ENCODE measurements at places on chromosomes 3 and 15. TPM values are rescaled to one million over a fixed set of nuclear protein-coding genes. Genes with fewer than 3 reads are reported as not detected.
A peak's percentile ranks its signal among the peaks of the same experiment; 100 is the strongest.

DNA sequence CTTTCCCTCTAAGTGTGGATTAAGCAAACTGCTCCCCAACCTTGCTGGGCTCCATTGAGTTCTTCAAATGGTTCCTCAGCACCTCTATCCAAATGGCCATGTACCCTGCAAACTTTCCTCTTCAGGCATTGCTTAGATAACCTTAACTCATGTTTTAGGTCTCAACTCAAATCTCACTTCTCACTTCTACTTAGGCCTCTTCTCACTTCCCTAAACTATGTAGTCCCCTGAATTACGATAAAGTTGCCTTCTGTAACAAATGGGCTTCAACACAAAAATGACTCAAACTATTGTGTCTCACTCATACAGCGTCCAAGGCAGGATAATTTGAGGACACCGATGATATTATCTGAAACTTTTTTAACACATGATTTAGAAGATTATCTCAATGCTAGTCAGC is 62.4 kb upstream of the STAC start:
- no peak for DNase-seq

DNA sequence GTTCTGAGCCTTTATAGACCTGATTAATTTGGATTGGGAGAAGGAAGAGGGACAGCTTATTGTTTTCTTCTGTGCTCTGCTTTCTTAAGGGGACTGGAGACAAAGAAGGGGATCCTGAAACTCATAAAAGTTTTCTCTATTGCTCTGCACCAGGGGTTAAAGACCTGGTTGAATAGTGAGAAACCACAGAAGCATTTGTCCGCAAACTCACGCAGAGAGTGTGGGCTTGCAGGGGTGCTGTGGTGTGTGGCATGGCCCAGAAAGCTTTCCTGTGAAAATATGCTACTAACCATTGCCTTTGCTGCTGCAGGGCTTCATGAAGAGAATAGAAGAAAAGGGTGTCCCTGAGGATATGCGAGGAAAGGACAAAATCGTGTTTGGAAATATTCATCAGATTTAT is 73.1 kb upstream of the UMPS start:
- DNase-seq, result no peak

DNA sequence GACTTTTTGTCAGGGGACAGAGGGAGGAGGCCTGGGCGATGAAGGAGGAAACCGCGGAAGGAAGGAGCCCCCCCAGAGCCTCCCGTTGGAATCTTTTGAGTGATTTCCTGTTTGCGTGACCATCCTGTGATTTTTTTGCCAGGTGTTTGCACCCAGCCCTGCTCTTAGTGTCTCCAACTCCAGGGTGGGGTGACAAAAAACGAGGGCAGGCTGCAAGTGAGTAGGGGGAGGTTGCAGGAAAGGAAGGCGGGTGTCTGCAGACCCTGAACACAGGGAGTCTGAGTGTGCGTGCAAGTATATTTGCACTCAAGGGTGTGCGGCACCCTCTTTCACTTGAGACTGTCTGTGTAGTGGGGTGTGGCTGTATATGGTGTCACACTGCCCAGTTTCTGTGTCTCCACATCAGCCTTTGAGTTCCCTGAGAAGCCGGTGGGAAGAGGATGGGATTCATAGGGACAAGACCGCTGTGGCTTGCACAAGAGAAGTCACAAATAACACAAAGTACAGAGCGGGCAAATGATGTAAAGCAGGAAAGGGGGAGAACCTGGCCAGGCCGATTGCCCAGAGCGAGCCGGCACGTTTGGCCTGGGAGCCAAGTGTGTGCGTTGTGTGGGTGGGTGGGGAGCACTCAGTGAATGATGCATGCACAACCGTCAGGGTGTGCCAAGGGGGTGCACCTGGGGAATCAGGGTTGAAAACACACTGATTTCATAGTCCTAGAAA is 6.6 kb downstream of the ISLR2 start:
- no peak for DNase-seq

- peak; percentile 58 for DNase-seq
Measured at GRCh38 chr15:61155741-61156700, 73.1 kb downstream of the RORA start.

DNA sequence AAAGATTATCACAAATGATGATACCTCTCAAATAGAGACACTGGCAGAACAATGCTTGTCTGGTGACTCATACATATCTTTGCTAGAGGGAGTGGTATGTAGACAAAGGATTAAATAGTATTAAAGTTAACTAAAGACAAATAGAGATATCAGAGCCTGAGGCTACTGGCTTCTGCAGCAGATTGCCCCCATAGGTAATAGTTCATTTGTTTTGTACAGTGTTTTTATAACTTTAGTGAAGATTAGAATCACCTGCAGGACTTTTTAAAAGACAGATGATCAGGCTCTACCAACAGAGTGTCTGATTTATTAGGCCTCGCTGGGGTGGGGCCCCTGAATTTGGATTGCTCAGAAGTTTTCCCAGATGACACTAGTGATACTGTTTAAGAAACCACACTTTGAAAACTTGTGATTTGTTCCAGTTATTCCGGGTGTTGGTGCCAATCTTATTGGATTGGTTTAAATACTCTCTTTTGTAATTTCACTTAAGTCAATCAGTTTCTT is 96.4 kb downstream of the NAALADL2 start:
- no peak for DNase-seq

- DNase-seq, result no peak
Measured at GRCh38 chr3:70970952-70971351, 612.6 kb downstream of the FOXP1 start.

- no peak for DNase-seq
Measured at GRCh38 chr3:56025326-56025725, 442.9 kb downstream of the ERC2 start.

DNA sequence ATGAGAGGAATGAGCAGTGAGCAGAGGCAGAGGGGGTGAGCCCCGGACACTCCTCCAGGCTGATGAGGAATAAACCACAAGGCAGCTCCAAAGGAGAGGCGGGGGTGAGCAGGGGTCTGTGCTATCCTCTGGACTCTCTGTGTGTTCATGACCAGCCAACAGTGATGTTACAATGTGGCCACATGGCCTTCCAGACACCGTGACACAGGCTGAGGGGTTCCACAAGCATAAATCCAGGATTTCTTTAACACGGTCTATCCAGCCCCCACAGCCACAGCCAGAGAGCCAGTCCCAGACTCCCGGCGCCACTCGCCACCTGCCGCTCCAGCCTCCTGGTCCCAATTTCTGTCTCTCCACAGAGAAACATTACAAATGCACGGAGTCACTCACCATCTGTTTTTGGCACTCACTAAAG is 24.4 kb downstream of the XXYLT1 start:
- DNase-seq, result peak; percentile 2

GRCh38 chr3:172559020-172559419 is 35.8 kb upstream of the TNFSF10 start:
- peak; percentile 37 for DNase-seq

DNA sequence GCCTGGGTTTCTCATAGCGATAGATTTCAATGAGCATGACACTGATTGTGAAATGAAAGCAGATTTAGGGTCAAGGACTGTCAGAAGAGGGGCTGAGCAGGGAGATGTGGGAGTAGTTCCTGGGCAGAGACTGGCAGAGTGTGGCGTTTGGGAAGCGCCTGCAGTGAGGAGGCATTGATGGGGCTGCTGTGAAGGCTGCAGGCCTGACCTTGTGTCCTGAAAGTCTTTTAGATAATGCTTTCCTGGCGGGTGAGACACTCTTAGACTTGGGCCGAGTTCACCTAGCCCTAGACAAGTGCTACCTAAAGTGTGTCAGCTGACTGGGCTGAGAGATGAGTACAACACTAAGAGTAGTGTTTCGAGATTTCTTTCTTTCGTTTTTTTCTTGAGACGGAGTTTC is 20.7 kb downstream of the USP13 start:
- no peak for DNase-seq

- DNase-seq, result no peak
Measured at GRCh38 chr3:14921811-14922705, 25.3 kb upstream of the NR2C2 start.

- DNase-seq, result no peak
Measured at GRCh38 chr3:169869484-169870220, at the start of gene LRRC31. TSS of gene LRRC31 (minus strand) at chr3:169869935. CDS start at chr3:169869807, 128 bp downstream.

GRCh38 chr3:19264424-19264823 is 116.1 kb downstream of the KCNH8 start:
- DNase-seq, result no peak

DNA sequence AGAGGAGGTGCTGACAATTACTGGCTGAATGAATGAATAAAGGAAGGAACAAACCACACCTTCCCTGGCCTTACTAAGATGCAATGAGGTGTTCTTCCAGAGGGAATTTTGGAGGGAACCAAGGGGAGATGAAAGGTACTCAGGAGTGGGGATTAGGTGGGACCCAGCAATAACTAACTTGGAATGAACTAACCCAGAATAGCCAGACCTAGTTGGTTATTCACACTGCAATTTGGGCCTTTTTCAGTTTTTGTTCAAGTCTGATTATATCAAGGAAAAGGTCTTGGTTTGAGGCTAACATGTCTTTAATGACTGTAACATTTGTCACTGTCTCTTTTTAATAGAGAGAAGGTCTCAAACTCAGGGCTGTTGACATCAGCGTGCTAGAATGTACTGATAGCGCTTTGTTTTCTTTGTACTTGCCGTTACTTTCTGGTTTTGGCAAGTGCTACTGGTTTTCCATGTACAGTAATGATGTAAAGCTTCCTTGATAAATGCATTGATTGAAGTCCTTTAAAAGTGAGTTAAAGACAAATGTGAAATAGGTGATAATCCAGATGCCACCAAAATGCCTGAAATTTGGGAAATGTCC is 3.2 kb upstream of the PLXND1 start:
- DNase-seq, result no peak

GRCh38 chr3:47713655-47714054 is 68.0 kb downstream of the SMARCC1 start:
- no peak for DNase-seq

GRCh38 chr3:27253831-27254230 is 115.4 kb downstream of the NEK10 start:
- DNase-seq, result no peak

- no peak for DNase-seq
Measured at GRCh38 chr3:9897408-9898372, 5.0 kb upstream of the IL17RE start.

GRCh38 chr15:41161736-41162135 is 45.7 kb upstream of the INO80 start:
- no peak for DNase-seq

GRCh38 chr3:194133661-194134230 is 2.2 kb upstream of the HES1 start:
- DNase-seq, result peak; percentile 75

GRCh38 chr3:99878005-99878404 is 60.3 kb downstream of the CMSS1 start:
- DNase-seq, result no peak

DNA sequence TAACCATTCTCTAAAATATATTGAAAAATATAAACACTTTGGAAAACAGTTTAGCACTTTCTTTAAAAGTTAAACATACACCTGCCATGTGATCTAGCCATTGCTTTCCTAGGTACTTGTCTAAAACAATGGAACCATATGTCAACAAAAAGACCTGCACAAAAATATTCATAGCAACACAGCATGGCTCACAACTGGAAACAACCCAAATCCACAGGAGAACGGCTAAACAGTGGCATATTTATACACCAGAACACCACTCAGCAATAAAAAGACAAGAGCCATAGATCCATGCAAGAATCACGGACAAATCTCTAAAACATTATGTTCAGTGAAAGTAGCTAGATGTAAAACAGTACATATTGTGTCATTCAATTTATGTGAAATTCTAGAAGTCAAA is 221.3 kb upstream of the UBE2E2 start:
- DNase-seq, result no peak

DNA sequence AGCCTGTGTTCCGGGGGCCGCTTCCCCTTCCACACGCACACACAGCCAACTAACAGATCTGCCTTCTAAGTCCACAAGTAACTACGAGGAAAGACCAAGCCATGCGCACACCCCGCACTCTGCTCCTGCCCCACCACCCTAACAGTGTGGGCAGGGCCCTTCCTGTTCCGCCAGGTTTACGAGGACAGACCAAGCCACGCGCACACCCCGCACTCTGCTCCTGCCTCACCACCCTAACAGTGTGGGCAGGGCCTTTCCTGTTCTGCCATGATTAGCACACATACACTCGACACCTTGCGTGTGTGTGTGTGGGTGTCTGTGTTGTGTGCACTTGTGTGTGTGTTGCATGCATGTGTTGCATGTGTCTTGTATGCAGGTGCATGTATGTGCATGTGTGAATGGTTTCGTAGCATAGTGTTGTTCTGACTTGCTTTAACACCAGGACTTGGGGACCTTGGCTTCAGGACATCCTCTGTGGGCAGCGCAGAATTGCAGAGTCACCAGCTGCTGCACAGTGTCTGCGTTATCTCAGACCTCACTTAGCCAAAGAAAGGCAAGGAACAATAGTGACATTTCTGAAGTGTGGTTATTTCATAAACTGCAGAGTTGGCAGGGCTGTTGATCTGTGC is 114.4 kb downstream of the CHSY1 start:
- DNase-seq, result no peak

DNA sequence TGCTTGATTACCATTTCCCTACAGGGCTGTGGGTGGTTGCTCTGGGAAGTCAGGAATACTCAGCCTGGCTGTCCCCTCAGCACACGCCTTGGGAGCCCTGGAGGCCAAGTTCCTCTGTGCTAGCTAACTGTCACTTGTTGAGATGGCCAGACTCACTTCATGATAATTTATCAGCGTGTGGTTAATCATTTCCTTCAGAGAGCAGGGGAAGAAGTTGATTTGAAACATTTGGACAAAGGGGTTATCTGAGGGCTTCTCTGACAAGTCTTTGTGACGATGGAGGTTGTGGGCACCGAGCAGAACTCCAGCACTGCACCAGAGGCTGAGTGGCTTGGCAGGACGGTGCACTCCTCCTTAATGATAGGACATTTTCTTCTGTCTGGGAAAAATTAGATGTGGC is 61.9 kb downstream of the WHAMM start:
- no peak for DNase-seq

- DNase-seq, result no peak
Measured at GRCh38 chr3:187955587-187955952, 198.4 kb upstream of the LPP start.

GRCh38 chr3:27483117-27484014 is 818 bp downstream of the SLC4A7 start:
- DNase-seq, result peak; percentile 49

GRCh38 chr3:194091141-194091540 is 44.8 kb upstream of the HES1 start:
- no peak for DNase-seq

DNA sequence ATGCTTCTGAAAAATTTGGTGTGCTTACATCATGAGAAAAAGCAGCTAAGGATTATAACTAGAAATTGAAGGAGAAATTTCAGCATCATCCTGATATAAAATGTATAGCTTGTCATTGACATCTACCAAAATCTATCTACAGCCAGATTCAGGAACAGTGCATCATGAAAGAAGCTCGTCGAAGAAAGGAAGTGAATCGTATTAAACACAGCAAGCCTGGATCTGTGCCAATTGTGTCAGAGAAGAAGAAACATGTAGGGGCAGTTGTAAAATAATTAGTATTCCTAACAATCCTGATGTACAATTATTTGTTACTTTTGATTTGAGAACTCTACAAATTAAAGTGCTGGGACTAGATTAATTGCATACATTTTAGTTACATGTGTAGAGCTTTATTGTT is 37.2 kb downstream of the AP4E1 start:
- no peak for DNase-seq

ZMYND10 gene
- 0.83 TPM for total RNA-seq

CCNB2 gene
- 6.3 TPM for total RNA-seq

TPRG1 gene
- 0.58 TPM for total RNA-seq

ALPK3 gene
- total RNA-seq, result 131 TPM

NAALADL2 gene
- 7.7 TPM for total RNA-seq

UROC1 gene
- total RNA-seq, result not detected

CTXN2 gene
- total RNA-seq, result not detected

GOLGA8N gene
- total RNA-seq, result 4.1 TPM

ANKRD63 gene
- not detected for total RNA-seq

COL6A5 gene
- not detected for total RNA-seq

ANKRD34C gene
- total RNA-seq, result 0.81 TPM

RLBP1 gene
- total RNA-seq, result not detected

EXD1 gene
- total RNA-seq, result not detected

ZBTB20 gene
- total RNA-seq, result 98.9 TPM

AGBL1 gene
- total RNA-seq, result 0.08 TPM

Data from heart left ventricle (tissue), 16 donors.